Karpas-422 (cell line): ENCODE measurements at places on chromosomes 5 and 9. TPM values are rescaled to one million over a fixed set of nuclear protein-coding genes. Genes with fewer than 3 reads are reported as not detected.

- DNase-seq, result no peak
These were observed 6.1 kb downstream of the RPS14 start for GRCh38 chr5:150443242-150444075.

SHC3 gene
- 0.04 TPM in 1 of 2 replicates, not detected in the other for total RNA-seq

ACOT12 gene
- 0.18 and 0.26 TPM in 2 replicates for total RNA-seq

- peak; percentile 75 for DNase-seq
These were observed 609.6 kb downstream of the HINT1 start for GRCh38 chr5:130555429-130555828.

GRCh38 chr5:141490271-141490670, 1.4 kb downstream of the PCDHGC5 start:
- no peak for DNase-seq

DNA sequence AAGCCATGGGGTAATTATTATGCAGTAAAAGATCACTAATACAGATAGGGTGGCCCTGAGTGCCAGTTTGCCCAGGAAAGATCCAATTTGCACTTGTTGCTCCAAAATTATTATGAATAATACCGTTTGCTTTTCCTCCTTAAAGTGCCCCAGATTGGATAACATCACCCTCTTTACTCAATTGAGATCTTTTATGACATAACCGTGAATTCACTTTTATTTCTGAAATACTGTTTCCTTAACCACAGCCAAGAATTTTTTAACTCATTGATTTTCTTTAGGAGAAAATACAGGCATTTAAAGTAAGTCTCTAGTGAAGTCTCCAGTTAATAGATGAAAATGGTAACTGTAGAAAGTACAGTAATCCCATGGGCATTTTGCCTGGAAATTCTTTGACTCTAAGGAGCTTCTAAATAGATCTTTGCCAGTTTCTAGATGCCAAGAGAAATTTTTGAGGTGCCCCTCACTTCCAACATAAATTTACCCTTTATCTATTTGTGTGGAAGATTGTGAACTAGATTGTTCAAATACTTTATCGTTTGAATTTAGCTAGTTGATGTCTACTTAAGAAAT, 99.2 kb downstream of the UHRF2 start:
- no peak for DNase-seq

- peak; percentile 59 for DNase-seq
These were observed 545.8 kb upstream of the ARRDC3 start for GRCh38 chr5:91928754-91929521.

GRCh38 chr9:128244837-128245231, 31.0 kb downstream of the GOLGA2 start:
- DNase-seq, result peak; percentile 74

- DNase-seq, result no peak
These were observed 345.6 kb upstream of the ACTBL2 start for GRCh38 chr5:57828221-57828620.
